Activated CD4-positive, alpha-beta T cell treated with anti-CD3 and anti-CD28 coated beads, Interleukin-2, Interleukin-6, amounts not matched to agents 100 ng/mL and 50 ng/mL, durations not matched to agents 16 hours and 8 hours (primary cell): ENCODE measurements at places on chromosomes 12 and 14.

DNA sequence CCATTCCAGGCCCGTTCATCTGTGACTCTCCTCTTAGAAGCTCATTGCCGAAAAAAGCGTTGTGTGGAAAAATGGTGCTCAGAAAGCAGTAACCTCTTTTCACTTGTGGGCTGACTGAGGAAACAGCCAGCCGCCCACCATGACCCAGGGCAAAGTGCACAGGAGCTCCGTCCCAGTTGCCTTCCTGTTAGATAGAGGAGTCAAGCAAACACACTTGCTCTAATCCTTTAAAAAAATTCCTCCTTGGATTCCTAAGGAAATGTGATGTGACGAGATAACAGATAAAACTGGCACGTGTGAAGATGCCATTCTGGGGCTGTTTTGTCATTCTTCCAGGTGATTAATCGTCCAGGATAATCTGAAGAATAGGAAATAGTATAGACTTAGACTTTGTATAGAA lies 396.8 kb upstream of the DDHD1 start:
- DNase-seq = no peak

DNA sequence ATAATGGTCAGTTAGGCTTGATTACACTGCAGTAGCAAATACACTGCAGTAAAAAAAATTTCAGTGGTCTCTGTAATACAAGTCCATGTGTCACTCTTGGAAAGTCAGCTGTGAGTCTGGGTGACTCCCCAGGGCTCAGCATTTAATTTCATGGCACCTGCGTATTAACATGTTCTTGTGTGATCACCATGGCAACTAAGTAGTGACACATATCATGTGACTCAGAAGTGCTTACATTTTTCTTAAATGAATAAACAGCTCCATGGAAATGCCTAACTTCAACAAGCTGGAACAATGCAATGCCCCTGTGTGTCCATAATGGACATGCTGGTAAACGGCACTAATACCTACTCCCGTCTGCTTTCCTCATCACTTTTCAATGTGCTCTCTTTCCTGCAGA lies 88.5 kb upstream of the ANO4 start:
- no peak for DNase-seq

- DNase-seq = no peak
Measured at GRCh38 chr12:60172266-60173211, 576.7 kb downstream of the SLC16A7 start.

DNA sequence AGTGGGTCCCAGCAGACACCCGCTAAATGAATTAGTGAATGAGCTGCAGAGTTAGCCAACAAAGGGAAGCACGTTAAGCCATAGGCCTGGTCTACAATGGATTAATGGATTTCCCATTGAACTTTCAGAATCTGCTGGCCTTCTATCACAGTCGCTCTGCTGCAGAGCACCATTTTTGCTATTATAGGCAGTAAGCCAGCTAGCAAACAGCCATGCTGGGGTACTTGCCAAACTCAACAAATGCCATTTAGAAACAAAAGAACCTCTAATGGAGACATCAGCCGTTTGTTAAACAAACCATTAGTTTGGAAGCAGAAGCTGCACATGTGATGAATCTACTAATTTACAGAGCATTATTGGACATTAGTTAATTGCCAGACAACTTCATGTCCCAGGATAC lies 181.1 kb upstream of the STXBP6 start:
- DNase-seq = no peak

- no peak for DNase-seq
Measured at GRCh38 chr12:69406217-69406616, 46.7 kb downstream of the YEATS4 start.

DNA sequence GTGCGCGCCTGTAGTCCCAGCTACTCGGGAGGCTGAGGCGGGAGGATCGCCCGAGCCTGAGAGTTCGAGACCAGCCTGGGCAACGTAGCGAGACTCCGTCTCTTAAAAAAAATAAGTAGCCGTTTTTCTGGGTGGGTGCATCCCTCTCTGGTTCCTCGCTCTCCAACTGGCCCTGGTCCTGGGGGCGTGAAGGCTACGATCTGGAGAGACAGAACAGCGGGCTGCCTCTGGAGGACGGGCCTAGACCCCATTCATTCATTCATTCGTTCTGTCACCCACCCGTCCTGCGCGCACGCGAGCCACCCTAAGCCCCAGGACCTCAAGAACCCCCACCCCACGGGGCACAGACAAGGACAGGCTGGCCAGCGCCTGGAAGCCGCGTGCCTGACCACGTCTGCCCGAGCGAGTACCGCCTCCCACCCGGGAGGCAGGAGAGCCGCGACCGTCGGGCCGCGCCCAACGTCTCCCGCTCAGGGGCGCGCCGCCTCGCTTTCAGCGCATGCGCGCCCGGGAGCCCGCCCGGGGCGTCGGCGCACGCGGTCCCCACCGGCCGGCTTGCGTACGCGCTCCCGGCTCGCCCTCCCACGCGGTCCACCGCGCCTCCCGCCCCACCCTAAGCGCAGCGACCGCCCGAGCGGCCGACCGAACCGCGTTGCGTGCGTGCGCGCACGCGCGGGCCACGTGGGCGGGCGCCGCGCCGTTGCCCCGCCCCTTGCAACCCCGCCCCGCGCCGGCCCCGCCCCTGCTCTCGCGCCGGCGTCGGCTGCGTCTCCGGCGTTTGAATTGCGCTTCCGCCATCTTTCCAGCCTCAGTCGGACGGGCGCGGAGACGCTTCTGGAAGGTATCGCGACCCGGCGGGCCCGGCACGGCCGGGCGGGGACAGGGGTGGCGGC lies at the start of gene RAN:
Gene RAN (plus strand): TSS at position 781 of the 893 bp plus-strand sequence. CDS start 528 bp downstream, outside the sequence.
- DNase-seq = peak; percentile 96

DNA sequence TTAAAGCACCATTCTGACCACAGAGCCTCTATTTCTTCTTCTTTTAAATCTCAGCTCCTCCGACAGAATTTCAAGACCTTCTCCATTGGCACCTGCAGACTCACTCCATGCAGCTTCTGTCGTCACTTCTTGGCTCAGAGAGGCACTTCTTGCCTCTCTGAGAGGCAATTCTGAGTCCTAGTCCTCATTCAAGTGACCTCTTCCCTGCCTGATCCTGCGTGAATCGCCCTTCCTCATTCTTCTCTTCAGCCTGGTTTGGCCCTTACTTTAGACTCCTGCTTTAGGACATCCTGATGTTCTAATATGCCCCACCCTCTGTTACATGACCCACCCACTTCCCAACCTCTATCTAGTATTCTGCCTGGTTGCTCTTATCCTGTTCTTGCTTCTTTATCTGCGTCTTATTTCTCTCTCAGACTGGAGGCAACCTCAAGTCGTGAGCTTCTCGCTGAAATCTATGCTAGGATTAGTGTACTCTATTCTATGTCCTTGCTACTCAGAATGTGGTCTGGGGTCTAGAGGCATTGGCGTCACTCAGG lies 55.6 kb upstream of the CISTR start:
- DNase-seq = no peak

GRCh38 chr14:105065280-105066228 lies at the start of gene GPR132:
Gene GPR132 (minus strand): TSS chr14:105065430. CDS start chr14:105055420, 10,010 bp downstream.
- peak; percentile 96 for DNase-seq

GRCh38 chr12:120536064-120536791 lies 2.1 kb downstream of the RNF10 start:
- peak; percentile 55 for DNase-seq

GRCh38 chr12:90075685-90076084 lies 367.0 kb upstream of the ATP2B1 start:
- no peak for DNase-seq

DNA sequence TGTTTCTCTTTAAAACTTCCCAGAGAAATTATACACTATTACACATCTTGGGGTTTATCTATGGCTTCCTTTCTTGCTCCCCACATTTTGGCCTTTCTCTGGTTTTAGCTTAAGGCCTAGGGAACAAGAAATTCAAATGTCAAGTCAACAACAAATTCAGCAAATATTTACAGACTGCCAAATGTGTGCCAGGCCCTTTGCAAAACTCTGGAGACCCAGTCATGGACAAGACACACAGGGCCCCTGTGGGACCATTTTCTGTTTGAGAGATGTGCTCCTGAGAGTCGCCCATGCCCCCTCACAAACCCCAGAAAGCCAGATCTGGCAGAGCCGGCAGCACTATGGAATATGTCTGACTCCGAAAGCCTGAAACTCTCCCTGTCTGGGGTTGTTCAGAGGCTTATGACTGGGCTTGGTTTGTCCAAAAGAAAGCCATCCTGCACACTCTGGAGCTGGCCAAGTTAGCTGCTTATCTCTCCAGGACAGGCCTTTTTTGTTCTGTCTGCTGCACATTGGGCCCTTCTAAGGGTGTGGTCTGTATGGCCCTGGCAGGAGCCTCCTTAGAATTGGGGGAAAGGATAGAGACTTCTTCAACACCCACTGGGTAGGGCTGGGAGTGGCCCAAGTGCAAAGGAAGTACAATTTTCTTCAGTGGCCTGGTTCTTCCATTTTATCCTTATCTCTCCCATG lies 1.1 kb upstream of the KRT3 start:
- no peak for DNase-seq

DNA sequence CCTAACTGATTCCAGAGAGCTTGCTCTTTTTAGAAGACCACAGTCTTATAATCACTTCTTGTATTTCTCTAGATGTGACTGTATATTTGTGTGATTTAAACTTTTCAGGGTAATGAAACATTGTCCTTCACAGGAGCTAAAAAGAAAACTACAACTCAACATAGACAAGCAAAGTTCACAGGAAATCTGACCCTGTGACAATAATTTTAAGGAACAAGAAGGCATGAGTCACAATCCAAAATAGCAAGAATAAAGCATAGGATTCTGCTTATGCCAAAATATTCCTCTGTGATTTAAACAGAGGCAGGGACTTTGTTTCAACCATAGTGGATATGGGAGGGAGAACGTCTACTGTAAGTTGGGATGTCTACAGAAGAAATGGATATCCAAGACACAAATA lies 44.3 kb downstream of the GPR65 start:
- no peak for DNase-seq

GRCh38 chr12:42125388-42125767 lies 19.3 kb downstream of the GXYLT1 start:
- DNase-seq = no peak

GRCh38 chr12:3580094-3580749 lies 89.2 kb downstream of the PRMT8 start:
- DNase-seq = no peak

DNA sequence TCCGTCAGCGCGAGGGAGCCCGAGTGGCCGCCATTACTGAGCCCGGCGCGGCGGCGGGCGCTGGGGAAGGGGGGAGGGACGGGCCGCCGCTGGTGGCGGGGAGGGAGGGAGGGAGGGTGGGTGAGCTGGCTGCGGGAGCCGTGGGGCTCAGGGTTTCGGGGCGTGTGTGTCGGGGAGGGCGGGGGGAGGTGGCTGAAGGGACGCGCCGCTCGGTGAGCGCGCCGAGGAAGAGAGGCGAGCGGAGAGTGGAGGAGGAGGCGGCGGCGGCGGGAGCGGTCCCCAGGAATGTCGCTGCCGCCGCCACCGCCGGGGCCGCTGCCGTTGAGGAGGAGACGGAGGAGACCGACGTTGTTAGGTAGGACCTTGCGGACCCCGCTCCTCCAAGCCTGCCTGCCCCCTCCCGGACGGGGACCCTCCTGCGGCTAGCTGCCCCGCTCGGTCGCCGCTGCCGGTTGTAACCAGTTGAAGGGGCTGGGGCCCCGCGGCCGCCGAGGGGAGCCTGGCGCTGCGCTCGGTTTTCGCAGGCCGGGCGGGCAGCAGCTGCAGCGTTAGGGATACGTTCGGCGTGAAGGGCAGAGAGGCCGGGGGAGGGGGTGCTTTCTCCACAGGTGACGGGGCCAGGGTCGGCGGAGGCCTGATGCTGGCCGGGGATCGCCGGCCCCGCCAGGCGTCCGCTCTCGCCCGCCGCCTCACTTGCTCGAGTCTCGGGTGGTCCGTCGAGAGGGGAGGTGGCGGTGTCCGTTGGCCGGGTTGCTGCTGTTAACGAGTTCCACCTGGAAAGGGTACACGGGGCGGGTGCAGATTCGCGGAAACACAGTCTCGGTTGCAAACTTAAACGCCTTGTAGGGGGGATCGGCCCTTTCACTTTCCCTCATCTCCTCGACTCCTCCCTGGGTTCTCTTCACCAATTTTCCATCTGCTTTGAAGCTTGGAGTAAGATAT lies at the start of gene ARHGAP5:
Gene ARHGAP5 (plus strand): TSS at position 224 of the 942 bp plus-strand sequence. CDS start 13,366 bp downstream, outside the sequence.
- DNase-seq = peak; percentile 43

DNA sequence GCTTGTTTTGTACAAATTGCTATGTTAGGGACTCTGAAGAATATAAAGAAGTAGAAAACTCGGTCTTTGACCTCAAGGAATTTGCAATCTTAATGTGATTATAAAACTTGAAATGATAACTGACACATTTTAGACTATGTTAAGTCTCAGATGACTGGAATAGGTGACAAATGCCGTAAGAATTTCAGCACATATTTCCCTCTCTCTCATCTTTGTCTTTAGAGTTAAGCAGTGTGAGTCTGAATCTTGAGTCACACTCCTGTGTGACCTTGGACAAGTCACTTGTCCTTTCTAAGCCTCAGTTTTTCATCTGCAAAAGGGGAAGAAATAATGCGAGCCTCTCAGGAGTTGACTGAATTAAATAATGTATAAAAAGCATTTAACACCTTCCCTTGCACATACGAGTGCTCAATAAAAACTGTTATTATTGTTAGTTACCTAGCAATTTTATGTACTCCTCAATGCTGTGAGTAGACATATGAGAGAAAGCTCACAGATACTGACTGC lies 103.7 kb downstream of the DYRK2 start:
- no peak for DNase-seq

- DNase-seq = no peak
Measured at GRCh38 chr12:47729233-47729632, 3.9 kb upstream of the ENDOU start.

- no peak for DNase-seq
Measured at GRCh38 chr12:30047516-30048254, 263.9 kb upstream of the TMTC1 start.

- no peak for DNase-seq
Measured at GRCh38 chr12:94127239-94128131, 20.9 kb upstream of the PLXNC1 start.

- DNase-seq = no peak
Measured at GRCh38 chr12:92183575-92183974, 37.9 kb upstream of the BTG1 start.

DNA sequence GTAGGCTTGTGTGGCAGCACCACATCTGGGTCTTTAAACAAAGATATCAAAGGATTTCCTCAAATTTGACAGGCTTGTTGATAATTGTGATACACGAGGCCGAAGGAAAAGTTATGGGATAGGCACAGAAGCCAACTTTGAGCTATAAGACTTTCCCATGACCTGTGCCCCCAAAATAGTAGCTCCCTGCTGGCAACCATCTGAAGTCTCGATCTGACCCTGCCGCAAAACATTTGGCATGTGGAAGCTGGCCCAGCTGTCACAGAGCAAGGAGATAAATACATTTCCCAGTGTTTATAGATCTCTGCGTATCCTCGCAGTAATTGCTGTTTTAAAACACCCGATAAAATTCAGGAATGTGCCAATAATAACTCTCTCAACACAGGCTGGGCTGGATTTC lies 26.4 kb upstream of the RGS6 start:
- DNase-seq = no peak

DNA sequence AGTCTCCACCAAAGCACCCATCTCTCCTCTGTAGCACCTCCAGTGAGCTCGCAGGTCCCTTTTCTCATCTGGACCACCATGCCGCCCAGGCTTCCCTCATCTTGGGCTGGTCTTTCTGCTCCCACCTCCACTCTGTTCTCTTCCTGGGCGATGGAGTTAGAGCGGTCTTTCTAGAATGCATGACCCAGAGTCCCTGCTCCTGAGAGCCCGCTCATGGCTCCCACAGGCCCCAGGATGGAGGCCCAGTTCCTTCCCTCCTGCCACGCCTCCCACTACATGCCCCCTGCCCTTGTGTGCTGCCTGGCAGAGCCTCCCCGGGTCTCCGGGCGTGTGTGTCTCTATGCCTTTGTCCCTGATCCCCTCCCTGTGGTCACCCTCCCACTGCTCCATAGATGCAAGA lies 100.7 kb upstream of the RTL1 start:
- DNase-seq = no peak

GRCh38 chr12:3607039-3607720 lies 116.2 kb downstream of the PRMT8 start:
- no peak for DNase-seq

GRCh38 chr14:89418452-89418851 lies 1.4 kb upstream of the FOXN3 start:
- DNase-seq = no peak
